ENCODE measurements at places on chromosomes 2 and 18.

DNA sequence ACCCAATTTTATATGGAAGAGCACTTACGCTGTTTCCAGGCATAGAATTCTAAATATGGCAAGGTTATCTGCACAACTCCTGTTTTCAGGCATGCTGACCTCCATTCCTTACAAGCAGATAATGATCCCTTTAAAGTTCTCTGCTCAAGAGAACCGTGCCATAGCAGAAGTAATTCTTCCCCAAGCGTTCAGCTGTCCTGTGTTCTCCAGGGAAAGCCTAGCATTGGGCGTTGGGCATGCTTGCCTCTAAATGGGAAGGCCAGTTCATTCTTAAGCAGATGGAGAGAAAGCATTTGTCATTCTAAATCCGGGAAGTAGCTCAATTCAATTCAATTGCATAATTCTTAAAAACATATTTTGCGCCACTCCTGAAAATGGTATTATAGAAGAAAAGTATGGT, 55.7 kb upstream of the EML4 start:
- DNase-seq = no peak

- DNase-seq = no peak
Measured at GRCh38 chr2:180848393-180848792, 132.0 kb upstream of the UBE2E3 start.

DNA sequence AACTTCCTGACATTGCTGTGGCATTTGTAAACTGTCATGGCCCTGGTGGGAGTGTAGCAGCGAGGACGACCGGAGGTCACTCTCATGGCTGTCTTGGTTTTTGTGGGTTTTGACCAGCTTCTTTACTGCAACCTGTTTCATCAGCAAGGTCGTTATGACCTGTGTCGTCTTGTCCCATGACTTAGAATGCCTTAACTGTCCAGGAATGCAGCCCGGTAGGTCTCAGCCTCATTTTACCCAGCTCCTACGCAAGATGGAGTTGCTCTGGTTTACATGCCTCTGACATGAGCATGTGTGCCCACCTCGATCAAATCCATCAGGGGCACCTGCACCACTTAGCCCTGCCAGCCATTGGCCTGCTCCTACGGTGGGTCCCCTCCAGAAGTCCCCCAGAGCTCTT, 32.9 kb upstream of the SLC66A3 start:
- DNase-seq = no peak

GRCh38 chr2:207935991-207936370, 89.3 kb downstream of the PLEKHM3 start:
- no peak for DNase-seq

DNA sequence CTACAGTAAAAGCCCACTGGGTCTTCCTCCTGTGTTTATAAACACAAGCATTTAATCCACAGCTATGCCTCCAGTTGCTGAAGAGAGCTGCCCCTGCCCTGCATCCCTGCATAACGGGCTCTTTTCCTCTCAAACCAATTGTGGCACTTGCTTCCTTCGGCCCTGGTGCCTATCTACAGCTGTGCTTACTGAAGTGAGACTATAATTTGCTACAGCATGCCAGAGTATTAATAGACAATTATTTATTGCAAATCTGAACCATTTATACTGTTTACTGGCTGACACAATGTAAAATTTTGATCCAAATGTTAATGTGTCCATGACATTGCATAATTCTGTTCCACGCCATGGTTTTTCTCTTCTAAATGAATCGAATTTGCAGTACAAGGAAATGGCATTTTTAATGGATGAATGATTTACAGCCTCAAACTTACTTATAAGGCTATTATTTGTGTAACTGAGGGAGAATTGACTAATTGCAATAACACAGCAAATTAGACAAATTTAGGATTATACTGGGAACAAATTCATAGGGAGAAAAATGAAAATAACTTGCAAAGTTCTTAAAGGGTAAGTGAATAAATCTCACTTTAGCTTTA, 457.0 kb upstream of the HNRNPA3 start:
- DNase-seq = no peak

DNA sequence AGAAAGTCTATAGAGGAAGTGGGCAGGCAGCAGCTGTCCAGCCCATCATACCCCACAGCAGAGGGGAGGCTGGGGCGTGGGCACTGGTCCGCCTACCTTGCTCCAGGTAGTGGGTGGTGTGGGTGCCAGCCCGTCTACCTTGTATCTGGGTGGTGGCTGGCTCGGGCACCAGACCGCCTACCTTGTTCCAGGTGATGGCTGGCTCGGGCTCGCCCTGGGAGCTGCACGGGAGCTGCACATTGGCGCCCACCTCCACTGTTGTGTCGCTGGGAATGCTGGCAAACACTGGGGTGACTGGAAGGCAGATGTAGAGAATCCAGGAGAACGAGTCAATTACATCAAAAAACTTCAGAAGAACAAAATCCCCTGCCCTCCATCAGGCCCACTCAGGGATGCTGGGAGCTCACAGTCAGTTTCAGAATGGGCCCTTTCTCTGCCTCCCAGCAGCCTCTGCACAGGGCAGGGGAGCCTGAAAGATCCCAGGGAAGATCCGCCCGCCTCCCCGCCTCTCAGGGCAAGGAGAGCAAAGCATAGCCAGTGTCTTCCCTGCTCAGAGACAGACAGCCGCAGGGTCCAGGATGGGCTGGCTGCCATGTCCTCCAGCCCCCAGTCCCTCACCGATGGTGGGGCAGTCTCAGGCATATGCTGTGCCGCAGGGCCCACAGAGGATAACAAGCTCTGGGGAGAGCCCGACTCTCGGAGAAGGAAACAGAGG, 82.3 kb downstream of the PXDN start:
- peak; percentile 56 for DNase-seq

DNA sequence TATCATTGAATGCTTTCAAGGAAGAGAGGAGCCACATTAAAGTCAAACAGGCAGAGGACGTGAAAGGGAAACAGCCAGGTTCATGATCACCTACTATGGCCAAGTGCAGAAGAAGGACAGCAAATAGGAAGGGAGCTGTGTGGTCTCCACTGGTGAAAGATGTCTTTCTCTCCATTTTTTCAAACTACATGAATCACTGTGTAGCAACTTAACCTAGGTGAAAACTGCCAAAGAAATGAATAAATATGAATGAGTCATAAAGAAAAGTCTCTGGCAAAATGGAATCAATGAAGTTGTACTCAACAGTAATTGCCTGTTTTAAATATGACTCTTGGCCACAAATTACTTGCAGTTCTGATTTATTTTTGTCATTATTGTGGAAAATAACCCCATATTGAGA, 452.6 kb upstream of the PKDCC start:
- no peak for DNase-seq

DNA sequence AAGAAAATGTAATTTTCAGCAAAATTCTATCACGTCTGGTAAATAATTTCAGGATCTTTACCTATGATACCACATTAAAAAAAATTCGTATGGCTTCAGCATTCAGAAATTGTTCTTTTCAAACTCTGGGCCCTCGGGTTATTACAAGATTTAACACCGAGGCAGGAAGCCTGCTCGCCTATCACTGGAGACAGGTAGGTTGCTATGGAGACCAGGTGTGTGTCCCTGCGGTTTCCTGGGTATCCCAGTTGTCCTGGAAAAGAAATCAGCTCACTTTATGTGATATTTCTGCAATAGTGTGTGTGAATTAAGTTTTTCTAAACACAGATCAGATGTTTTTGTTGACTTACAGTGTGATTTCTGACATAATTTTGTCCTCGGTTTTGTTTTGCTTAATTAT, 14.2 kb downstream of the HPCAL1 start:
- DNase-seq = no peak

- DNase-seq = no peak
Measured at GRCh38 chr2:215794829-215795546, 218.4 kb downstream of the MREG start.

DNA sequence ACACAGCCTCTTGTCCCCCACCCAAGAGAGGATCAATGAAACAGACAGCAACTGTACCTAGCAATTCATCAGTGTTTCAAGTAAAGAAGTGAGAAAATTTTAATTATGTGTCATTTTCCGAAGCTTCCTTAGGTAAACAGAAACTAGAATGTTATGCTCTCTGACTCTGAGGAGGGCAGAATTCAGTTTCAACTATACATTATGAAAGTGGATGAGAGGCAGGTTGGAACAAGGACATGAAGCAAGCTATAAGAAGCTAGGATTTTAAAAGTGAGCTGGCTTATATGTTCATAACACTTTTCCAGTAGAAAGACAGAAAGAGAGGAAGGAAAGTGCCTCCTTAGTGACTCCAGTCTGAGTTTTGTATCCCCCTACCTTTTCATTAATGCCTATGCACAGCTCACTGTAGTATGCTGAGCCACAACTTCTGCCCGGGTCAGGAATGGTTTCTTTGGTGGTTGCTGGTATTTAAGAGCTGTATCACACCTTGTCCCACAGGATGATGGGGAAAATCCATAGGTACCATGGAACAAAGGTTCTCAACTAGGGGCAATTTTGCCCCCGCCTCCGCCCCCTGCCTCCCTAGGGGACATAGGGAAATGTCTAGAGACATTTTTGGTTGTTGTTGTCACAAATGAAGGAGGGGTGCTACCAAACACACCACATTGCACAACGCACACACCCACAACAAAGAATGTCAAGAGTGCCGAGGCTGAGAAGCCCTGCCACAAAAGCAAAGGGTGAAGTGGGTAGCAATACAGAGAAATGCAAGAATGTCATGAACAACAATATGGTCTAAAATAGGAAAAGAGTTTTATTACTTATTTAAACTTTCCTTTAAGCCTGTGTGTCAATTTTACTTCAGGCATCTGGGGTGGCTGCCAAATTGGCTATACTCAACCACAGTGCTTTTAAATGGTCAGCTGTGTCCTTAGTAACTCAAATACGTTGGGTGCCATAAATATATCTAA, 161.0 kb upstream of the ZFP36L2 start:
- no peak for DNase-seq

DNA sequence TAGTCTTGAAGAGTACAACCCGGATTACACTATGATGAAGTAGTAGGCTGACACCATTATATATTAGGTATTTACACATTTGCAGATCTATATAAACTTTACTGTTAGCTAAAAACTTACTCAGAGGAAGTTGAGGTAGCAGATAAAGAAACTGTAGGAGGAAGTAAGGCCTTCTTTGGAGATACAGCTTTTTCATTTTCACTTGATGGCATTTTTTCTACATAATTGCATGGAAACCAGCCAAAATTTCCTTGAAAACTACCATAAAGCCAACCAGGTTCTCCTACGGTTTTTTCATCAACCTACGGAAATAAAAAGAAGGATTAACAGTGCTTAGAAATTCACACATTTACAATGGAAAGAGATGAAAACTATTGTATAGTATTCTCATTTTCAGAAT, 86.6 kb downstream of the FAM228A start:
- DNase-seq = no peak

DNA sequence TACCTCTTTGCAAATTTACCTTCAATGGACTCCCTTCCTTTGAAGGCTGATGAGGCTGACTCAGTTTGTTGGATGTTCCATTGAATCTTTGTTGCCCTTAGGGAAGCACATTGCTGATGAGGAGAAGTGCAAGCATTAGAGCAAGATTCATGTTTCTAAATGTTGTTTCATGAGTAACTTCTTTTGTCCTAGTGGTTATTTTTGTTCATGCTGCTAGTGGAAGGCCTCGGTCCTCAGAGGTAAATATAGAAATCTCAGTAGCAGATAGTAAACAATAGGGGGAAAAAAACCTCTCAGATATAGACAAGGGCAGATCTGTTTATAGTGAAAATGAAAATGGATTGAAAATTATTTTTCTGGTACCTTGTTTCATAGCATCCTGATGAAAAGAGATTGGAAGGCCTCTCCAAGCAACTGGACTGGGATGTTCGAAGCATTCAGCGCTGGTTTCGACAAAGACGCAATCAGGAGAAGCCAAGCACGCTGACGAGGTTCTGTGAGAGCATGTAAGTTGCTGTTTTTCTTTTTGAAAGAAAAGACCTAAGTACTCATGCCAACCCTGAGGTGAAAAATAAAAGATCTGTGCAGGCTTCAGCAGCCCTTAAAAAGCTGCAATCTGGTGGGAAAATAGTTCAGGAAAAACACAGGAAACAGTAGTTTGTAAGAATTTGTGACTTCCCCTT, 104.9 kb downstream of the CERS6 start:
- no peak for DNase-seq

DNA sequence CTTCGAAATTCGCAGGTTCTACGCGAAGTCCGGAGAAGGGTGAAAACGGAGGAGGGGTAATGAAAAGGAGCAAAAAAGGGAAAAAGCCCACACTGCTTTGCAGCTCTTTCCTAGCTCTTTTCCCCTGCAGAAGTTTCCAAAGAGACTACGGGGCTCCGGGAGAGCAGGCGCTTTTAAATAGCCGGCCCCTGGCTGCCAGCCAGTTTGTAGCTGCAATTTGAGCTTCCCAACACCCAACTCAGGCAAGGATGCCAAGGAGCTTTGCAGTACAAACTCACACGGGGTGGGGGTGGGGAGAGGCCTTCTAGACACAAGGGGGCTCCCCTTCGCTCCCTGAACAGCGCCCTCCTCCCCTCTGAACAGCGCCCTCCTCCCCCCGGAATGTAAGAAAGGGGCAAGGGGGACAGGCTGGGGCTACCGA, at the start of gene IGFBP5:
Gene IGFBP5 (minus strand): TSS at position 149 of the 421 bp plus-strand sequence. CDS start 774 bp downstream, outside the sequence.
- DNase-seq = no peak

DNA sequence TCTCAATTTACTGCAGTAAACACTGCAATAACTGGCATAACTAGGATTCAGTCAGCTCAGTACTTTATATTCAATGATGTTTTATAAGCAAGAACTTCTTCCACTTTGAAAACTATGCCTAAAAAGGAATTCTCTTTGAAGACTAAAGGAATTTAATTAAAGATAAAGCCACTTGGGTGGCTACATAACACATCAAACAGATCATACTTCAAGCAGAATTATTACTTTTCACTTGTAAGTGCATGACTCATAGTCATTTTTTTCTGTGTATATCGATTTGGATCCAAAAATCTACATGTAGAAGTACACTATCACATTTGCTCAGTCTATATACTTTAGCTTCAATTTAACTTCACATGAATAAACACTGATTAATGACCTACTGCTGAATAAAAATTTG, 4.0 kb downstream of the KANSL1L start:
- no peak for DNase-seq

GRCh38 chr2:158741625-158742024, 53.5 kb upstream of the DAPL1 start:
- no peak for DNase-seq

DNA sequence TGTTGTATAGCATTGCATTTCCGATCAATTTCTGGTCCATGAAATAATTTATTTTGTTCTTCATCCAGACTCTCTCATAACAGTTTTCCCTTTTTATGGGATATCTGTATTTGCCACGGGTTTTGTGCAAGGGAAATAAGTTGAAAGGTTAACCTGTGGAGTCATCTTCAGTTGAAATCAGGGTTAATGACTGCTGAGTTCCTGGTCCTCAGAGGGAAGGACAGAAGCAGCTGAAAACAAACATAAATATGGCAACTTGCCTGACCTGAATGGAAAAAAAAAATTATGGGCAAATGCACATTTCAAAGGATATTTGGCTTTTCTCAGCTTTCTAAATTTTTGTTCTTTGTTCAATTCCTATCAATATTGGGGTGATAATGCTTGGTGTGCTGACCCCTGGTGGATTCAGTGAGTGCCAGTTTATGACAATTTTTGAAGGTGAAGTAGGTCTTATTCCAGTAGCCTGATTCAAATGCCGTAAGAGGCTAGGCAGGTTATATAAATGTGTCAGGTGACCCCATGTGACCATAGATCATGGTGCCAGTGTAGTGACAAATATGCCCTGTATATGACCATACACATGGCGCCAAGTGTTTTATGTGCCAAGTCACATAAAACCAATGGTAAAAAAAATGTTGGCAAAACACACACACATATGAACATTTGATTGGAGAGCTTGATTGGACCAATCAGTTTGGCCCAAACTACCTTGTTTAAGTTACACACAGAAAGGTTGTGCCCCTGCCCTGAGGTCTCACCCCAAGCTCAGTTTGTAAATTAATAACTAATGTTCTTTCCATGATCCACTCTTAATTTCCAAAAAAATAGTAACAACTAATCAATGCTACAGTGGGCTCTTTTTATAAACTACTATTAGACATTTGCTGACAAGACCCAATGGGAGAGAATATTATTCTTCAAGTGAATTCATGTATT, 47.6 kb upstream of the FAM124B start:
- no peak for DNase-seq
